ENCODE measurements at places on chromosomes 1 and 21. TPM values are rescaled to one million over a fixed set of nuclear protein-coding genes. Genes with fewer than 3 reads are reported as not detected.

AGT gene
- total RNA-seq = 0.21 TPM

GFI1 gene
- total RNA-seq = 0.23 TPM

TESK2 gene
- 0.36 TPM for total RNA-seq

SYT14 gene
- total RNA-seq = 0.10 TPM

COL11A1 gene
- total RNA-seq = 3.8 TPM

B3GALT5 gene
- 0.23 TPM for total RNA-seq

CDKN2C gene
- total RNA-seq = 12.7 TPM

MAN1C1 gene
- 0.09 TPM for total RNA-seq

S100A9 gene
- total RNA-seq = 0.38 TPM

DNASE2B gene
- not detected for total RNA-seq
